GM23338 (cell line): ENCODE measurements at places on chromosomes 16 and 17. TPM values are rescaled to one million over a fixed set of nuclear protein-coding genes. Genes with fewer than 3 reads are reported as not detected.
A peak's percentile ranks its signal among the peaks of the same experiment; 100 is the strongest.

GRCh38 chr16:79598348-79599181 lies 2.0 kb downstream of the MAF start:
- H3K4me1 ChIP-seq: peaks cover 43% of the 10 kb centered on the region
- no peaks in the 10 kb centered on the region for H3K36me3 ChIP-seq
- H3K4me3 ChIP-seq: peak overlapping the region; percentile 58
- H3K27ac ChIP-seq: no peak overlapping the region

GRCh38 chr17:37256627-37257026 lies 119.2 kb upstream of the C17orf78 start:
- H3K27ac ChIP-seq: 0 out of 2 replicates have a peak overlapping the region, but pooled peaks have one; percentile 52
- H3K4me1 ChIP-seq: no peaks in the 10 kb centered on the region
- H3K36me3 ChIP-seq: peaks cover 41% of the 10 kb centered on the region
- H3K4me3 ChIP-seq: no peak overlapping the region

- DNase-seq: no peak
- no peaks in the 10 kb centered on the region for H3K27me3 ChIP-seq
- H3K36me3 ChIP-seq: peaks cover 8% of the 10 kb centered on the region; the same call in 1 of the 2 replicates
- H3K4me1 ChIP-seq: peaks cover 11% of the 10 kb centered on the region
These were observed 83.2 kb downstream of the STH start for GRCh38 chr17:46082257-46082656.

GRCh38 chr17:10169290-10169689 lies 29.1 kb downstream of the GAS7 start:
- peaks cover 13% of the 10 kb centered on the region for H3K4me1 ChIP-seq
- no peaks in the 10 kb centered on the region for H3K27me3 ChIP-seq
- no peak overlapping the region for H3K4me3 ChIP-seq
- DNase-seq: no peak
- H3K27ac ChIP-seq: no peak overlapping the region

DNA sequence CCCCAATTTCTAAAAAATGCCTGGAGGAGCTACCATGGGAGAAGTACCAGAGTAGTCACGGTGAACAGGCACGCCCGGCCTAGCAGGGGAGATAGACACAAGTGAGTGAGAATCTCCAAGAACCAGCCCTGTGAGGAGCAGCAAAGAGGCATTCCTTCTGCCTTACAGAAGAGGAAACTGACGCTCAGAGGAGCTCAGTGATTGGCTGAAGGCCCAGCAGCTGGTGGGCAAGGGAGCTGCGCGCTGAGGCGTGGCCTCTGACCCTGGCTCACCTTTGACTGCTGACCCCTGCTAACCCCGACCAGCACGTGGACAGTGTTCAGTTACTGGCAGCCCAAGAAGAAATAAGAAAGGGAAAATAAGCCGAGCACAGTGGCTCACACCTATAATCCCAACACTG lies 1.8 kb downstream of the C16orf96 start:
- H3K27me3 ChIP-seq: no peaks in the 10 kb centered on the region
- no peaks in the 10 kb centered on the region for H3K4me1 ChIP-seq
- H3K36me3 ChIP-seq: no peaks in the 10 kb centered on the region

MYL11 gene
- not detected in 2 replicates for total RNA-seq

PGAP3 gene
- 10.7 and 12.8 TPM in 2 replicates for total RNA-seq

SLC16A6 gene
- 0.35 TPM in 1 of 2 replicates, not detected in the other for total RNA-seq

DNA sequence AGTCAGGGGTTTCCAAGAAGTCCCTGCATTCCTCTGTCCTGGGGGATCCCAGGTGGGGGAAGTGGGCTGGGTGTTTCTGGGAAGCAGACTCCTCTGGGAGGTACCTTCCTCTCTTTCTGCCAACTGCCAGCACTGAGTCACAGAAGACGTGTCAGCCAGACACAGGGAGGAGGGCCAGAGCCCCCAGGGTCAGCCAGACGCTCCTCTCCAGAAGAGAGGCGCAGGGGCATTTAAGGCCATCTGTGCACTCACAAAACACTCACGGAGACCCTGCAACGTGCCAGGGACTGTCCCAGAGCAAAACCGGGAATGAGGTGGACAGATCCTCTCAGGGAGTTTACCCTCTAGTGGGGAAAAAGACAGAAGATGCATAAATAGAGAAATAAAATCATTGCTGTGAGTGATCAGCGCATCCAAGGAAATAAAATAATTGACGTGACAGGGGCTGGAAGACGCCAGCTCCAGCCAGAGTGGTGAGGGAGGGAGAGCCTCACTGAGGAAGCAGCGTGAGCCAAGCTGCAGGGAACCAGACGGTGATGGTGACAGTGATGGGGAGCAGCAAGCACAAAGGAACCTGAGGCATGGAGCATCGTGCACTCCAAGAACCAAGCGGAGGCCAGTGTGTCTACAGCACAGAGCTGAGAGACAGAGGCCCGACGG lies 105.4 kb downstream of the ZNF423 start:
- H3K4me1 ChIP-seq: peaks cover 32% of the 10 kb centered on the region
- H3K27ac ChIP-seq: no peak overlapping the region
- no peaks in the 10 kb centered on the region for H3K27me3 ChIP-seq
- H3K4me3 ChIP-seq: no peak overlapping the region
